Mesendoderm (in vitro differentiated cells): ENCODE measurements at places on chromosomes 4 and X.

- no peak for DNase-seq
Observed at GRCh38 chr4:118939169-118939783, 50.6 kb downstream of the SYNPO2 start.

- DNase-seq = no peak
Observed at GRCh38 chr4:86106475-86106874, 253.4 kb downstream of the MAPK10 start.

DNA sequence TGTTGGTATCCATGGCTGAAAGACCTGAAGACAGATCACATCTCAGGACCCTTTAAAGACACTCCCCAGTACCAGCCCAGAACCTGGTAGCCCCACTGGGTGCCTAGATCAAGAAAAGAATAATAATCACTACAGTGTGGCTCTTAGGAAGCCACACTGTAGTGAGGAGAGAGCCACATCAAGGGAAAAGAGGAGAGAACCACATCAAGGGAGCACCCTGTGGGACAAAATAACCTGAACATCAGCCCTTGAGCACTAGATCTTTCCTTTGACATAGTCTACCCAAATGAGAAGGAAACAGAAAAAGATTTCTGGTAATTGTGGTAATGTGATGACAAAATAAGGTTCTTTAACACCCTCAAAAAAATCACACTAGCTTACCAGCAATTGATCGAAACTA lies 15.3 kb downstream of the RTL3 start:
- DNase-seq = no peak

- DNase-seq = no peak
Observed at GRCh38 chrX:70039758-70040157, 10.0 kb downstream of the AWAT2 start.

DNA sequence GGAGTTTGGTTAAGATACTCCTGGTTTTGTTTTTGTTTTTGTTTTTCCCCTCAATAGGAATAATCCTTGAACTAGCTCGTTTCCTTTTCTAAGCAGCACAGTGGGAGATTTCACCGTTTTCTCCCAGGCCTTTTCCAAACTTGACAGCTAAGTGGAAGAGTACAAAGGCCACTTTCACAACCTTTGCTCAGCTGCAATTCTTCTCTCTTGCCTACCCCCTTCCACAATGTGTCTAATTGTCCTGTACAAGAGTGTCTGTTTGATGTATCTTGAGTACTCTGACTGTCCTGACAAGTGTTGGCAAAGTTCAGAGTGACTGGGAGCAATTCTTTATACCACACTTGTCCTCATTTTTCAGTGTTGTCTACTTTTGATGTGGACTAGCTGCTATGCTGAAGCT lies 674.3 kb upstream of the AMOT start:
- peak; percentile 0 for DNase-seq

DNA sequence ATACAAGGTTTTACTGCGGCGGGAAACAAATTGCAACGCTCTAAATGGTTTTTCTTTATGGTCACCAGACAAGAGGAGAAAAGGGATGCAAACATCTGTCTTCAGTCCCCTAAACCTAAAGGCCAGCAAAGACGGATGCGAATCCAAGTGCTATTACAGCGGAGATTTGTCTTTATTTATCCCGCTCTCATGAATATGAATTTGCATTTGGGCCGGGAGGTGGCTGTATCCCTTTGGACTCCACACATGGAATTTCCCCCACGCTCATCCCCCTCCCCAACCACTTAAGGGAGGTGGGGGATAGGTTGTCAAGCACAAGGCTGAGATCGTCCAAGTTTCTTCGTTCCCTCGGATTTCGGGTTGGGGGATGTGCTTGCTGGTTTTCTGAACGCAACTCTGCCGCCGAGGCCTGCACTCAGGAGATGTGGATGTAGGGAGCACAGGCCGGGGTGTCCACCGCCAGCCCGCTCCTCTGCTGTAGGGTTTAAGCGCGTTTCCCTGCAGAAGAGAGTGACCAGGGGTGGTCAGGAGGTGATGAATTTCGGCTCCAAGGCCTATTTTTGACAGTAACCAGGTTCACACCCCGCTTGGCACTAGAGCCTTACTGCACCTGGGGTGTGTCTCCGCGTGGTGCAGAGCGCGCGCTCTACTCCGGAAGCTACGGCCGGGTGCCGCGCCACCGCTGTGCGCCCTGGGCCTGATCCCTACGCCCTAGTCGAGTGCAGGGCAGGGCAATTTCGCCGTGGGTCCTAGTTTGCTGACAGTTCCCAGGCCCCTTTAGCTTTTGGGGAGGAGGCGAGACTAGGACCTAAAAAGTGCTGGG lies 2.3 kb upstream of the PHOX2B start:
- DNase-seq = peak; percentile 57

- peak; percentile 2 for DNase-seq
Observed at GRCh38 chrX:49879656-49880277, 483 bp downstream of the USP27X start.

GRCh38 chrX:54891573-54891972 lies 29.1 kb upstream of the TRO start:
- peak; percentile 59 for DNase-seq

- DNase-seq = no peak
Observed at GRCh38 chr4:17854036-17854435, 43.3 kb downstream of the NCAPG start.

DNA sequence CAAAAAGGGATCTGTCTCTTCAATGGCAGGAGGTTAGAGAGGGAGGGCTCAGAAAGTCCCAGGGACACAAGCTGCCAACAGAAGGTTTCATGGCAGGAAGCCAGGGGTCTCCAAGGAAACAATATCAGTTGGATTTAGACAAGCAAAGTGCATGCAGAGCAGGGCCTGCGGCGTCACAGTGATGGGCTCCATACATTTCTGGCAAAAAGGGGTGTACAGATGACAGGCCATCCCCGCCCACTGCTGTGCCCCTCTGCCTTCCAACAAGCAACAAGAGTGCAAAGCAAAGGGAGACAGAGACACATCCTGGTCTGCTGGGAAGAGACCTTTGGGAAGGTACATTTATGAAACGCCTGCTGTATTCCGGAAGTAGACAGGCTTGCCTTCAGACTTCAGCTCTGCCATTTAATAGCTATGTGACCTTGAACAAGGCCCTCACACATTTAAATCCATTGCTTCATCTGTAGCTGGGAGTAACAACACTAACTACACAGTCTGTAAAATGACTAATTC lies 121.2 kb downstream of the AFAP1 start:
- no peak for DNase-seq

GRCh38 chrX:150365051-150365989 lies 2.2 kb downstream of the MAMLD1 start:
- peak; percentile 51 for DNase-seq

DNA sequence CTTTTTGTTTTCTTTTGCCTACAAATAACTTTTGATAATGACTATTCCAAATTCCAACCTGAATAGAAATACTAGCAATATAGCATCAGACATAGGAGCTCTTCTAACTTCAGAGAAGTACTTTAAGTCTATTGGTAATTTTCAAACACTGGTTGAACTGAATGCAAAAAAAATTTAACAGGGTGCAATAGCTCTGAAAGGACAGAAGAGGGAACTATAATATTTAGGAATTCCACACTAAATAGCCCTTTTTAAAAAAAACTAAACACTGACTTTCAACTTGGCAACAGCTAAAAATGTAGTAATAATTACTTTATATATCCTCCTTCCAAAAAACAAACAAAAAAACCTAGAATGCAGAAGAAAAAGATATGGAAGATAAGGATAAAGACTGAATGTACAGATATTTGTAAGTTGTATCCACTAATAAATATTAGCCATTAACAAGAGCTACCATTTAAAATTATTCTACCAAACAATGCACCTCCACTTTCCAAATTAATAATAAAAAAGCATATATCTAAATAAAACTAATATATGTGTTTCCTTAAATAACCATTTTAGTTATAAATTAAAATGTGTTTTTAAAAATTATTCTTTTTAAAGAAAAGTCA lies 81.4 kb downstream of the FBXW7 start:
- DNase-seq = no peak

DNA sequence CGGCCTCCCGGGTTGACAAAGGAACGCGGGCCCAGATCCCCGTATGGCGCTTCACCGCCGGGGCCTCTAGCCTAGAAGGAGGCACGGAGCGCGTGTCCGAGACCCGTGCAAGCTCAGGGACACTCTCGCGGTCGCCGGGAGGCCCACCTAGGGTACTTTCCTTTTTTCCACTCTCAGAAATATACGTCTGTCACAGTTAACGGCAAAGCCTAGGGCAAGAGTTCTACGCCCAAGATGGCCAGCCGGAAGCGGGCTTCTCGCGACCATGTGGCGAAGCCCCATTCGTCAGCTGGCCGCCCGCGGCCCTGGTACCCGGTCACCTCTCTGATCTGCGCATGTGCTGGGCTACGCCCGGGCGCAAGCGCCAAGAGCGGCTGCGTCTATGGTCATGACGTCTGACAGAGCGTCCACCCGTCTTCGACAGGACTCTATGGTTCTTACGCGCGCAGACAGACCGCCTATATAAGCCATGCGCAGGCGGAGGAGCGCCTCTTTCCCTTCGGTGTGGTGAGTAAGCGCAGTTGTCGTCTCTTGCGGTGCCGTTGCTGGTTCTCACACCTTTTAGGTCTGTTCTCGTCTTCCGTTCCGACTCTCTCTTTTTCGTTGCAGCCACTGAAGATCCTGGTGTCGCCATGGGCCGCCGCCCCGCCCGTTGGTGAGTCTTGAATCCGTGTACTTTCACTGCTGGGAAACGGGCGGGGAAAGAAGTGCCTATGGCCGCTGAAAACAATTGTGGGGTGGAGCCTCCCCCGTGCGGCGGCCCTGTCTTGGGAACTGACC lies at the start of gene RPL10:
Gene RPL10, plus strand, starts transcription at position 490 of the 780 bp plus-strand sequence. Its CDS starts 143 bp downstream, at position 633.
- peak; percentile 98 for DNase-seq

- no peak for DNase-seq
Observed at GRCh38 chr4:82792912-82793649, 5.5 kb downstream of the SCD5 start.

DNA sequence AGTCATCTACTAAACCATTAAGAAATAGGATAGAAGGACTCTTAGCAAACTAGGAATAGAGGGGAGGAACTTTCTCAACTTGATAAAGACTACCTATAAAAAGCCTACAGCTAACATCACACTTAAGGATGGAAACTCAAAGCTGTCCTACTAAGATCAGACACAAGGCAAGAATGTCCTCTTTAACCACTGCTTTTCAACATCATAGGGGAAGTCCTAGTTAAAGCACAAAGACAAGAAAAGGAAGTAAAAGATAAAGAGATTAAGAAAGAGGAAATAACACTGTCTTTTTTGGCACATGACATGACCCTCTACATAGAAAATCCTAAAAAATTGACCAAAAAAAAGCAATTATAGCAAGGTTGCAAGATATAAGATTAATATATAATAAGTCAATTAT lies 136.6 kb downstream of the FBXW7 start:
- DNase-seq = no peak

DNA sequence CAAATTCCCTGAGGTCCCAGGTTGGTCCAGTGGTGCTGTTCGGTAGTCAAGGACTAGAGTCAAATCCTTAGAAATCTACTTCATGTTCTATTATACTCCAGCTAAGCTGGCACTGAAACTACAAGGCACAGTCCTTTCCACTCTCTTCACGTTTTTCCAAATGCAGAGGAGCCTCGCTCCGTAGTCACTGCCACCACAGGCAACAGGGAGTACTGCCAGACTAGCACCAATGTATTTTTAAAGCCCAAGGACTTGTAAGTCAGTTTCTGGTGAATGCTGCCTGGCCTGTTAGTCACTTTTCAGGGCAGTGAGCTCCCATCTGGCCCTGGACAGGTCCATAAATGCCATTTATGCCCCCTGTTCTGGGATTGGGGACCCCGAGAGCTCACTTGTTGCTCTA lies 323.5 kb downstream of the FAM47A start:
- DNase-seq = peak; percentile 11

DNA sequence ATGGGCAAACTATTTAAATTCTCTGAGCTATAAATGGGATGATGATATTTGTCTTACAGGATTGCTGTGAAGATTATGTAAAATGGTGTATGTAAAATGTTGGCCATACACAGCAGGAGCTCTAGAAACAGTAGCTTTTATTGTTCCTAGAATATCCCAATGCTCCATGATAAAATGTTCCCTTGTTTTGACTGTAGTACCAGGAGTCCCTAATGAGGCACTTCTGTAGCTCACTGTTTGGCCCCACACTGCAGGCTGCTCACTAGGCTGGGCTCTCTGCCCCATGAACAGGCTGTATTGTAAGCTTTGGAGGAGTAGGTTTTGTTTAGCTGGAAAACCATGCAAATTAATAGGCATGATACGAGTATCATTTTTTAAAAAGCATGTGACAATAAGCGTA lies 3.3 kb upstream of the FGA start:
- no peak for DNase-seq

DNA sequence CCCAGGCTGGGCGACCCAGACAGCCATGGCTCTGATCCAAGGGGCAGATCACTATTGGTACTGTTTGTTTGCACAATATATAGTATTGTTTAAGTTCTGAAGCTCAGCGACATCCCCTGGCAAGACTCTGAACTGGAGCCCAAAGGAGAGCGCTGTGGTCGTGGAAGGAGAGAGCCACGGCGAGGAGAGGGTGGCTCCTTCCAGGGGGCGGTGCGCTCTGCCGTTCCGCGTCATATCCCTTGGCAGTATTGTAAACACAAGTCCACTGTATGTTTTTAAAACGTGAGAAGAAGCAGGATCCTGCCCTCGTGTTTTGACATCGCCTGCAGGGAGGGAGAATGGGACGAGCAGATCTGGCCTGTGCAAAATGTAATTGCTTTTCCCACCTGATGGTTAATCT lies 185.5 kb downstream of the RAB28 start:
- DNase-seq = no peak

- no peak for DNase-seq
Observed at GRCh38 chrX:114905251-114905650, 112.2 kb downstream of the IL13RA2 start.

DNA sequence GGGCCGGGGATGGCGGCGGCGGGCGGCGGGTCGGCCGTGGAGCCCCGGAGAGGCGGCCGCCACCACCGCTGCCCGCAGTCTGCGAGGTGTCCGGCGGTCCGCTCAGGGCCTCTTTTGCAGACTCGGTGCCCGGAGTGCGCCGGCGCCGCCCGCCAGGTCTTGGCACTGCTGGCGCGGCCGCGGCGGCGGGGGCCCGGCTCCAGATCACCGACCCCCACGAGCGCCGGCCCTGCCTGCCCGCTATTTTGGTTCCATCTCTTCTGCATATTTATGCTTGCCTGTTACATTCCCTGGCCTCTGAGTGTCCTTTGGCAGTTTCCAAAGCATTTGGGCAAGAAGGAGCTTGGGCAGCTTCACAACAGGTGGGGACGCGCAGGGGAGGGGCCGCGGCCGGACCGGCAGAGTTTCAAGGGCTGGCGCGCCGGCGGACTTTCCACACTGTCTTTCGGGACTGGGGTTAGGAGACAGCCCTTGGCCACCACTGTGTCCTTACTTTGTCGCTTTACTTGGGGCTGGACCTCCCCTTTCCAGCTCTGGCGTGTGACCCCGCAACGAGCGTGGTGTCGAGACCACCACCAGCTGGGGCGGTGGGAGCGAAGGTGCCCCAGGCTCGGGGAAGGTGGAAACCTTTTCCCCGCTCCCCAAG lies 668 bp upstream of the TAPT1 start:
- DNase-seq = peak; percentile 67

GRCh38 chr4:5772528-5773270 lies 61.7 kb downstream of the EVC start:
- no peak for DNase-seq

GRCh38 chr4:108051343-108051742 lies 61.7 kb downstream of the HADH start:
- DNase-seq = no peak

GRCh38 chr4:5619913-5620625 lies 88.3 kb downstream of the EVC2 start:
- no peak for DNase-seq

- peak; percentile 39 for DNase-seq
Observed at GRCh38 chrX:40144576-40144975, 46.8 kb upstream of the BCOR start.
